CD4-positive, alpha-beta T cell treated with Interleukin-15 for 4 hours (primary cell): ENCODE measurements at places on chromosomes 5 and 9.

DNA sequence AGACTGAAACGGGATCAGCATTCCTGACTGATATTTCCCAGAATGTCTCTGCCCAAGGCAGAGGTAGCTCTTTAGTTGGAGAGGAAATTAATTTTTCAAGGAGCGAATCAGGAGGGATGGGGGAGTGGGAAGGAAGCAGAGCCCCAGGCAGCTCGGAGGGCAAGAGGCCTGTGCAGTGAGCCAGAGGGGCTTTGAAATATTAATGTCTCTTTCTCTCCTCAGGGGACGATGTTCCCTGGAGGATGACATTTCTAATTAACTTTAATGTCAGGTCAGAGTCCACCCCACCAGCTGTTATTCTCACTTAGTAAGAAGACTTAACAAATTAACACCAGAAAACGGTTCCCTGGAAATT is 45.6 kb downstream of the SLC6A7 start:
- no peak for DNase-seq

DNA sequence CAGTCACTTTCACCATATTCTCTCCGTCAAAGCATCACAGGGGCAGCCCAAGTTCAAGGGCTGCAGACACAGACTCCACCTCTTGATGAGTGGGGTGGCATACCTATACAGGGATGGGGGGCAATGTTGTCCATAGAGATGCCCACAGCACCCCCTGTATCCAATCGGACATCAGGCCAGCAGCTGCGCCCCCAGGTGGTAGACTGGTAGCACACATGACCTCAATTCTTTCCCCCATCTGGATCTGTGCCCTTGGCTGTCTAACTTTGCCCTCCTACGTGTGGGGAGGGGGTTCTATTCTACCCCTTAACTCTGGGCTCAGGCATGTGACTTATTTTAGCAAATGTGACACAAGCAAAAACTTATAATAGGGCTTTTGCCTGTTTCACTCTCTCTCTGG is 84.0 kb upstream of the SLC25A48 start:
- no peak for DNase-seq

- DNase-seq, result no peak
Measured at GRCh38 chr5:10593531-10594181, 29.8 kb downstream of the ANKRD33B start.

DNA sequence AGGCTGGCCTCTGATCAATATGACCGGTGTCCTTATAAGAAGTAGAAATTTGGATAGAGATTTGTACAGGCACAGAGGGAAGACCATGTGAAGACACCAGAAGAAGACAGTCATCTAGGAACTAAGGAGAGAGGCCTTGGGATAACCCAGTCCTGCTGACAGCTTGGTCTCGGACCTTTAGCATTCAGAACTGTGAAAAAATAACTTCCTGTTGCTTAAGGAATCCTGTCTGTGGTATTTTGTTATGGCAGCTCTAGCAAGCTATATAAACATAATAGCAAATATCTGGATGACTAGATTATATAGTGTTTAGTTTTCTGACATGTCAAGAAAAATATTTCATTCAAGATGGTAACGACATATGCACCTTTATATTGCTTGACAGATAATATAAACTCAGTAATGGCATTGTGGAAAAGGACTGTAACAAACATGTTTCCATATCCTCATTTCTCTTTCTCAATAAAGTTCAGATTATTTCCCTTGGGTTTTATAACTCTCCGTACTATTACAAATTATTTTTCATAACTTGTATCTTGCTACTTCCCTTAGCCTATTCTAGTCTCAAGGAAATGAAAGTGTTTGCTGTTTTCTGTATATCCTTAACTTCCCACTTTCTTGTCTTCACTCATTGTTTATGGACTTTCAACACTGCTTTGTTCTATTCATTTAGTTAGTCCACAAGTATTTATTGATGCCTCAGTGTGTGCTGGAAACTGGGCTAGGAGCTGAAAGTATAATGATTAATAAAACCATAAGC is 62.4 kb downstream of the KIAA1958 start:
- no peak for DNase-seq

DNA sequence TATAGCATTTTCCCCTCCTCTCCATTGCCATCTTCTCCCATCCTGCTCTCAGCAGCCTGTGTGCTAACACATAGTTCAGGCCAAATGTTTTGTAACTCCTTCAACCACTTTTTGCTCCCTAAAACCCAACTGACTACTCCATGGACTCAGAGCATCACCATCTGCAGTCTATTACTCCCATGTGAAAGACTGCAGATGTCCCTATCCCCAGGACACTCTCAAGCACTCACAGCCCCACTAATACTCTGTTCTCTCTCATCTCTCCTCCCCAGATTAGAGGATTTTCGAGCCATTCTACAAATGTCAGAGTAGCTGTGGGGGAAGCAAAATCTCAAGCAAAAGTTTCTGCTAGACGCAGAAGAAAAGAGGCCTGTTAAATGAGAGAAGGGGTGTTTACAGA is 99.3 kb downstream of the ITGA1 start:
- DNase-seq, result no peak

DNA sequence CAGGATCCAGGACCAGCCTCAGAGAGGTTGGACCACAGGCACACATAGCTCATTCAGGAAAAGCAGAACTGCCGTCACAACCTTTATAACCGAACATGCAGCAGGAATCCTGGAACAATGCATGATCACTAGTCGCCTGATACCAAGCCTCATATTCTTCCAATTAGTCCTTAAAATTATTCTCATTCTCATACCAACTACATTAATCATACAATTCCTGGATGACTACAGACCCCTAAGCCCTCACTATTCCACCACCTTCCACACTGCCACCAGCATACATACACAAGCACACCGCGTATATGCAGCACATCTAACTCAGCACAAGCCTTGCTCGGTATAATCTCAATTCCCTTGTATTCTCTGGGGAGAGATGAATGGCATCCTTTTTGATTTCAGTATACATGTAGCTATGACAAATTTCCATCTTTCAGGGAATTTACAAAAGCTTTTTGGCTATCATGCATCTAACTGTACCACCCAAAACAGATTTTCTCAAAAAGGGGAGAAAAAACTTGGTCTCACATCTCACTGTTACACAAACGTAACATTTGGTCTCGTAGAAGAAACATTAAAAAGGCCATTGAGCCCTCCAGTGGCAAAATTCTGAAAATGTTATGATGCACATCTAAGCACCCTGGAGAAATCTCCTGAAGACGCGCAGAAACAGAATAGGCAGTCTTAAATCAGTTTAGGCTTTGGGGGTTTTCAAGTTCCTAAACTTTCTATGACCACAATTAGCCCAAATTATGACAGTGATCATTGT is 46.2 kb downstream of the MCTP1 start:
- DNase-seq, result no peak

DNA sequence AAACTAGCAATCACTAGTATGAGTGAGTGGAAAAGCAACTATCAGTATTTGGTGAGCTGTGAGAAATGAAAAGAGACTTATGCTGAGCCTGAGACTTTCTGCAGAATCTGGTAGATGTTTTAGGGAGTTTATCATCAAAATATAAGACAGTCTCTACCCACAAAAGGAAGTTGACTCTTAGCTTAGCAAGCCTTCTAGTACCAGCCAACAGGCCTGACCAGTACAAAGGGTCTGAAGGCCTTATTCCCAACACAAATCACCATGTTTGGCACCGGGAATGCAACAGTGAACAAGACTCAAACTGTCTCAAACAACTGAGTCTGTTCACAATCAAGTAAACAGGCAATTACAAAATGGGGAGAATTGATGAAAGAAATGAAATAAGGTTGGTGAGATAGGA is 244.4 kb downstream of the CWC27 start:
- no peak for DNase-seq

DNA sequence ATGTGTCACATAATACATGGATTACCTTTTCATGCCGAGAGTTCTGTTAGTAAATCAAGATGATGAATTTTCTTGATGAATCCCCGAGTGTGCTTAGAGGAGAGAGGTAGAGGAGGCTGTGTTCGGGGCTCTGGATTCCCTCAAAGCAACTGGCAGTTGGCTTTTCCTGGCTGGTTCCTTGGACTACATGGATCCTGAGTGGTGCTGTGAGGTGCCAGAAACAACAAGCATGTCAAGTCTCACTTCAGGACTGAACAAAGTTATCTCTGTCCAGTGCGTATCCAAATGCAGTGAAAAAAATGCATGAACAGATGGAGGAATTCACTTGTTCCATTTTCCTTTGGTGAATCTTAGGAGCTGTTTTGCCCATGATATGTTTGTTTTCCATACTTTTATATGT is 231.7 kb downstream of the FBXL7 start:
- no peak for DNase-seq

GRCh38 chr5:107058235-107058634 is 612.5 kb downstream of the EFNA5 start:
- no peak for DNase-seq

DNA sequence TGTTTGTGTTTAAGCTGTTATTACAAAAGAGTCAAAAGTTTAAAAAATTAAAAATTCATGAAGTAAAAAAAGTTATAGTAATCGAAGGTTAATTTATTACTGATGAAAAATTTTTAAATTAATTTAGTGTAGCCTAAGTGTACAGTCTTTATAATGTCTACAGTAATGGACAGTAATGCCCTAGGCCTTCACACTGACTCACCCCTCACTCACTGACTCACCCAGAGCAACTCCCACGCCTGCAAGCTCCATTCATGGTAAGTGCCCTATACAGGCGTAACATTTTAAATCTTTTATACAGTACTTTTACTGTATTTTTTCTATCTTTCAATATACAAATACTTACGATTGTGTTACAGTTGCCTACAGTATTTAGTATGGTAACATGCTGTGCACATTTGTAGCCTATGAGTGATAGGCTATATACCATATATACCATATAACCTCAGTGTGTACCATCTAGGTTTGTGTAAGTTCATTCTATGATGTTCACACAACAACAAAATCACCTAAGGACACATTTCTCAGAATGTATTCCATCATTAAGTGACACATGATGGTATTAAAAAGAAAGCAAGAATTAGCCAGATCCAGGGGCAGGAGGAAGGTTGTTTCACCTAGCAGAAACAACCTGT is 40.1 kb downstream of the DCAF10 start:
- no peak for DNase-seq

DNA sequence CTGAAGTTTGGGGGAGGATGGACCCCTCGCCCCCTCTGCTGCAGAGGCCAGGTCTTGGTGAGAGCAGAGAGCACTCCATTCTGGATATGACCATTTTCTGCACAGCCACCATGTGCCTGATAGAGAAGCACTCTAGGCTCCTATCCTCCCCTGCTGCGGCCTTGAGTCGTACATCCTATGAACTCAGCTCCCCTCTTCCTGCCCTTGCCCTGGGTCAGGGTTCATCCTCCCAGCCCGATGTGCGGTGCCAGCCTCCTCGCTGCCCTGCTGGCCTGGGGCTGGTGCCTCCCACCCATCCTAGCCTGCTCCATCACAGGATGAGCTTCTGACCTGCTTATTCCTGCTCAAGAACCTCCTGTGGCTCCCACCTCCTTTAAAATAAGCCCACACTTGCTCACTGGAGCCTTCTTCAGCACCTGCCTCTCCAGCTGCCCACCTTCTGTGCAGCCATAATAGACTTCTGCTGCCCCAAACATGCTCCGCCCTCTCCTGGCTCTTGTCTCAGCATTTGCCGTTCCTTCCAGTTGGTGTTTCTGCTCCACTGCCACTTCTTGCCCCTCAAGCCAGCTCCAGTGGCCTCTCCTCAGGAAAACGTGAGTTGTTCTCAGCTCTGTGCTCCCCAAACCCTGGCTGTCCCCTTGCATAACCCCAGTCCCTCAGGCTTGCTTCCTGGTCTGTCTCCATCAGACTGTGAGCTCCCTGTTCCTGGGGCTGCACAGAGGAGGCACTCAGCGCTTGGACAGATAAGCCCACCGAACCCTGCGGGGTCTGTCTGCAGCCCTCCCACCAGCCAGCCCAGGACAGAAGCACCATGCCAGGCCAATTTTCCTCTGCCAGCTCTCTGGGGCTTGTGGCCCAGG is 22.3 kb upstream of the TTLL11 start:
- DNase-seq, result no peak

DNA sequence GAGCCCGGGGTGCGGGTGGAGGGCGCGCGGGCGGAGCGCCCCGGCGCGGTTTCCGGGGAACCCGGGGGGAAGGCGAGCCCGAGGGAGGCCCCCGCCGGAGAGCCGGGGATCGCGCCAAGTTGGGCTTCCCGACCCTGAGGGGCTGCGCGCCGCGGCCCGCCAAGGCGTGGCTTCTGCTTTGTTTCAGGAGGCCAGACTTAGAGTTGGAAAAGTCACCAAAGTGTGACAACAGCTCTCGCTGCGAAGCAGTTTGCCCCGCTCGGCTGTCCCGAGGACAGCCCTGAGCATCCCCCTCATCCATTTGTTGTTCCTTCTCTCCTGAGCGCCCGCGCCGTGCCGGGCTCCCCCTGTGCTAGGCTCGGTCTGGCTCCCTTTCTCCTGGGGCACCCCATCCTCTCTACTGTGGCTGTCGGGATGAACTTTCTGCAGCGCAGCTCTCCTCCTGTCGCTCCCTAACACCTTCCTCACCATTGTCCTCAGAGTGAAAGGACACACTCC is 410 bp downstream of the GLIPR2 start:
- no peak for DNase-seq

DNA sequence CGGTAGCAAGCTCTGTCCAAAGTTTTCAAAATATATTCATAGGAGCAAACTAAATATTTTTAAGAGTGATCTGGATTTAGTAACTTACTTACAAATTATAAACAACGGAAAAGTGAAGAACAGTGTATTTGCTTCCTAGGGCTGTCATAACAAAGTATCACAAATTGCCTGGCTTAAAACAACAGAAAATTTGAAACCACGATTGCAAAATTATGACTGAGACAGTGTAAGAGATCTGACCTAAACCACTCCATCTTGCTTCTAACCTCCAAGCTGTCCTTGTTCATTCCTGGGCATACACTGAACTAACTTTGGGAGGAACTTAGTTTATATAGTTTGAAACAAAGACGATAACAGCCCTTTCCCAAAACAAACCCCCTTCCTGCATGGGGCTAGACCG is 202.0 kb upstream of the CDH6 start:
- DNase-seq, result no peak

DNA sequence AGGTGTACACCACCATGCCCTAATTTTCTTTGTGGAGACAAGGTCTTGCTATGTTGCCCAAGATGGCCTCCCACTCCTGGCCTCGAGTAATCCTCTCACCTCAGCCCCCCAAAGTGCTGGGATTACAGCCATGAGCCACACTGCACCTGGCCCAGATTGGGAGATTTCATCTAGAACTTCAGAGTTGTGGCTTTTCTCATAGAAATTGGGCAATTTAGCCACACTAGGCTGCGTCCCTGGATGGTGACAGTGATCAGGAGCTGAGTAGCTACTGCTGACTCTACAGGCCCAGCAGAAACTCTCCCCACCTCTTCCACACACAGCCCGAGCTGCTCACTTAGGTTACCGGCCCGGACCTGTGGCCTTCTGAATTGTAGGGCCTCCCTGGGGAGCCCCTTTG is 7.7 kb downstream of the PFN3 start:
- DNase-seq, result no peak
